Stimulated activated CD4-positive, alpha-beta T cell treated with anti-CD3 and anti-CD28 coated beads, TNF-alpha, amount 100 ng/mL, for 48 hours (primary cell): ENCODE measurements at places on chromosomes 3 and 15.
A peak's percentile ranks its signal among the peaks of the same experiment; 100 is the strongest.

DNA sequence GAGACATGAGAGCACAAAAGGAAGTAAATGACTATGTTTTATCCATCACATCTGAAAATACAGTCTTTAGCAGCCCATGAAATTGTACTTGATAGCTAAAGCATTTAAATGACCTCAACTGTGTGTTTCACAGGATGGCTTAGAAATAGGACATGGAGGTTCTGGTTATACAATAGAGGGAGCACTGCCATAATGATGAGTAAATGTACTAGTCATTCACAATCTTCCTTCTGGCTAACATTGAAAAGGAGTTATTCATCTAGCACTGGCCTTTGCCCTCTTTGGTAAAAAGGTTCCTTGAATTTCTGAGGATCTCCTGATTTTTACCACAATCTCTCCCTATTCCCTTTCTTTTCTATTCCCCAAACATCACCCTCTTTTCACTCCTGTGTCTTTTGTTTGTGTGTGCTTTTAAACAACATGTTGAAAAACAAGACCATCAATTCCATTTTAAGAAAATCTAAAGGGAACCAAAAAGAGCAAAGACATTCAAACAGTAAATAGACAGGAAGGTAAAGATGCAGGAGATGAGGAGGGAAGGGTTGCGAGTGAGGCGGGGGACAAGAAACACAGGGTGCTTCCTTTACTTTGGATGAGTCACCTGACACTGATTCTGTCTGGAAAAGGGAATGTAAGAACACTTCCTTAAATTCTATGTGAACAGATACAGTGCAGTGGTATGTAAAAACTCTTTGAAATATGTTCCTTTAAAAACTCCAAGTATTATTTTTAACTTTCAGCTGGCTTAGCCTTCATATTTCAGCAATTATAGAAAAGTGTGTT lies 619.0 kb downstream of the MECOM start:
- DNase-seq = no peak

GRCh38 chr15:76994001-76994400 lies 925 bp upstream of the PSTPIP1 start:
- peak; percentile 61 for DNase-seq

DNA sequence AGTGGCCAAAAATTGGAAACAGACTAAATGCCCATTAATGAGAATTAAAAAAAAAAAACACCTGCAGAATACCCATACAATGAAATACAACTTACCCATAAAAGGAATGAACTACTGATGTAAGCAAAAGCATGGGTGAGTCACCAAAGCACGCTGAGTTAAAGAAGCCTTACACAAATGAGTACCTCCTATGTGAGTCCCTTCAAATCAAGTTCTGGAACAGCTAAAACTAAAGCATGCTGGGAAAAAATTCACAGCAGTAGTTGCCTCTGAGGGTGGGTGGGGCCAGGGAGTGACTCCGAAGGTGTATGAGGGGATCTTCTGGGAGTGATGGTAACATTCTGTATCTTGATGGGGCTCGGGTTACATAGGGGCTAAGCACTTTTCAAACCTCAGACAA lies 11.4 kb downstream of the MYO5C start:
- no peak for DNase-seq

- no peak for DNase-seq
Measured at GRCh38 chr15:68557469-68558317, 21.1 kb upstream of the CORO2B start.

- no peak for DNase-seq
Measured at GRCh38 chr3:127744875-127745274, 72.1 kb downstream of the ABTB1 start.

- DNase-seq = no peak
Measured at GRCh38 chr3:1135194-1135593, 42.4 kb downstream of the CNTN6 start.

GRCh38 chr3:16482194-16482769 lies 31.2 kb downstream of the RFTN1 start:
- no peak for DNase-seq

DNA sequence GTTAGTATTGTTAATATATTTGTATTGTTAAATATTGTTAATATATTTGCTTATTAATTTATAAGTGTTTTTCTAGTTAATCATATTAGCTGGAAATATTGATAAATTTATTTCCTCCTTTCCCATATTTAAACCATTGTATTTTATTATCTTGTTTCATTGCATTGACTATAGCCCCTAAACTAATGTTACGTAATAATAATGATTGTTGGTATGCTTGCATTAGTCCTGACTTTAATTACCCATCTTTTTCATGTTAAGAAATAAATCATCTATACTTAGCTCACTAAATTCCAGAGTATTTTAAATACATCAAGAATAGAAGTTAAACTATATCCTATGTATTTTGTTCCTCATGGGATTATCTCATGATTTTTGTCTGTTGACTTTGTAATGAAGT lies 368.2 kb downstream of the LSAMP start:
- no peak for DNase-seq

DNA sequence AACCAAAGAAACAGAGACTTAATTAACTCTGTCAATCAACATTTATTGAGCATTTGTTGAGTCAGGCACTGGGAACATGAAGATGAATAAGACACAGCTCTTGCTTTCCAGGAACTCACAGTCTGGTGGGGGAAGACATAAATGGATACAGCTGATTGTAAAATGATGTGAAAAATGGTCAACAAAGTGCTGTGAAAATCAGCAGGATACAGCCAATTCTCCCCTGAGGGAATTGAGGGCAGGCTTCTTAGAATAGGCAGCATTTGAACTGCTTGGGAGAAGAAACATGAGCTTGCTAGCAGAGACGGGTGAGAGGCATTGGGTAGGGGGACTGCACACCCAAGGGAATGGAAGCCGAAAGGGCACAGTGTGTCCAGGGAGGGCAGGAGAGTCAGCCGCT lies 41.1 kb downstream of the MFSD1 start:
- DNase-seq = no peak

DNA sequence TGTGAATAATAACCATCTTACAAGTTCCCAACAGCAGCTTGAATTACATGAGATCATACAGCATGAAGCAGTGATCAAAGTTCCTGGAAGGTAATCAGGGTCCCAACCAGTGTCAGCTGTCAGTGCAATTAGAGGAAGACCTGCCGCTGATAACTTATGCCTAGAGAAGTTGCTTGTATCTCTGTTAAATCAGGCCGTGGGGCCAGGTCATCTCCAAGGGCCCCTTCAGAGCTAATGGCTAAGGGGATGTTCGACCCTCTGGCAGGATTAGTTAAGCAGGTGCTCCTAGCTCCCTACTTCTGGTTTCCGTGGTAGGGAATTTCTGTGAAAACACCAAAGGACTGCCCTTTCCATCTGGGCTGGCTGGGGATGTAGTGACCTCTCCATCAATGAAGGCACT lies 251.0 kb downstream of the FAM43A start:
- no peak for DNase-seq

DNA sequence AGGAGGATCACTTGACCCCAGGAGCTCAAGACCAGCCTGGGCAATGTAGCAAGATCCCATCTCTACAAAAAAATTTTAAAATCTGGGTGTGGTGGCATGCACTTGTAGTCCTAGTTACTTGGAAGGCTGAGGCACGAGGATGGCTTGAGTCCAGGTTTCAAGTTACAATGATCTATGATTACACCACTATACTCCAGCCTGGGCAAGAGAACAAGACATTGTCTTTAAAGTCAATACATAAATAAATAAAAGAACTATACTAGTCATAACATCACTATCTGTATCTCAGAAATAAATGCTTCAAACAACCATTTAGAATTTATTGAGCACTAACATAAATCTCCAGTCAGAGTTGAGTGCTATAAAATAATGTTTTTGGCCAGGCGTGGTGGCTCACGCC lies 8.5 kb upstream of the PHLDB2 start:
- no peak for DNase-seq
